Naive thymus-derived CD8-positive, alpha-beta T cell (primary cell): ENCODE measurements at places on chromosomes 13 and 19. TPM values are rescaled to one million over a fixed set of nuclear protein-coding genes. Genes with fewer than 3 reads are reported as not detected.

Gene MIER2
- total RNA-seq = 16.8 TPM

Gene OLFM4
- total RNA-seq = not detected

Gene SPRED3
- total RNA-seq = 2.6 TPM

Gene LHB
- total RNA-seq = not detected

GRCh38 chr13:108230377-108230776 is 12.2 kb downstream of the ABHD13 start:
- no peak for DNase-seq
- peaks cover 12% of the 10 kb centered on the region for H3K36me3 ChIP-seq
- H3K27me3 ChIP-seq = no peaks in the 10 kb centered on the region
- H3K4me3 ChIP-seq = no peak overlapping the region
- no peak overlapping the region for H3K27ac ChIP-seq
- H3K4me1 ChIP-seq = peaks cover 45% of the 10 kb centered on the region

- DNase-seq = no peak
- H3K4me3 ChIP-seq = no peak overlapping the region
- H3K4me1 ChIP-seq = no peaks in the 10 kb centered on the region
- no peaks in the 10 kb centered on the region for H3K36me3 ChIP-seq
- no peak overlapping the region for H3K27ac ChIP-seq
- H3K27me3 ChIP-seq = no peaks in the 10 kb centered on the region
Measured at GRCh38 chr13:108020027-108020426, 195.3 kb downstream of the LIG4 start.

DNA sequence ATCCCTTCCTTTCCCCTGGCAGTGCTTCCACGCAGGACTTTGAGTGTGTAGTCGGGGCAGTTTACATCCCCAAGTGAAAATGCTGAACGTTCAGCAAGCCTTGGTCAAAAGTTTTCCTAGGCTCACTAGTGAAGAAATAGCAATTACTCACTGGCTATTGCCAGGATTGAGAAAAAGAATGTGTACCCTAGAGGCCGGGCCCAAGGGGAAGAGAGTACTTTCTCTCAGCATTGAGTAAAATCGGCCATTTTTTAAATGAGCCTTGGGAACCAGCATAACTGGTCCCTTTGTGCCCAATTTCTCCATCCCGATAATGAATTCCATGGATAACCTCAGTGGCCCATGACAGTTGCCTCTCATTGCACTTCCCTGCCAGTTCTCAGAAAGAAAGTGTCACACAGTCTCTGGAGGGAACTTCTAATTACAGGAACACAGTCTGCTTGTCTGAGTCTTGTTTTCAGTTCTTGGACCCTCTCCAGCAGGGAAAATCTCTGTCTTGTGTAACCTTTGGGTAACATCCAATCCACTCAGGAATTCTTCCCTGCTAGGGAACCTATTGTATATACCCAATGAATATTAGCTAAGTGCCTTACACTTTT is 7.3 kb upstream of the OR7D2 start:
- H3K36me3 ChIP-seq = peaks cover 18% of the 10 kb centered on the region
- H3K4me1 ChIP-seq = no peaks in the 10 kb centered on the region

Gene CILP2
- 0.31 TPM for total RNA-seq

Gene C3
- 0.80 TPM for total RNA-seq

- no peak for DNase-seq
- H3K4me3 ChIP-seq = no peak overlapping the region
- H3K4me1 ChIP-seq = peaks cover 3% of the 10 kb centered on the region
Measured at GRCh38 chr19:13887018-13887436, 10.1 kb downstream of the NANOS3 start.

Gene ZNF865
- total RNA-seq = 24.4 TPM

Gene ICAM5
- total RNA-seq = not detected

DNA sequence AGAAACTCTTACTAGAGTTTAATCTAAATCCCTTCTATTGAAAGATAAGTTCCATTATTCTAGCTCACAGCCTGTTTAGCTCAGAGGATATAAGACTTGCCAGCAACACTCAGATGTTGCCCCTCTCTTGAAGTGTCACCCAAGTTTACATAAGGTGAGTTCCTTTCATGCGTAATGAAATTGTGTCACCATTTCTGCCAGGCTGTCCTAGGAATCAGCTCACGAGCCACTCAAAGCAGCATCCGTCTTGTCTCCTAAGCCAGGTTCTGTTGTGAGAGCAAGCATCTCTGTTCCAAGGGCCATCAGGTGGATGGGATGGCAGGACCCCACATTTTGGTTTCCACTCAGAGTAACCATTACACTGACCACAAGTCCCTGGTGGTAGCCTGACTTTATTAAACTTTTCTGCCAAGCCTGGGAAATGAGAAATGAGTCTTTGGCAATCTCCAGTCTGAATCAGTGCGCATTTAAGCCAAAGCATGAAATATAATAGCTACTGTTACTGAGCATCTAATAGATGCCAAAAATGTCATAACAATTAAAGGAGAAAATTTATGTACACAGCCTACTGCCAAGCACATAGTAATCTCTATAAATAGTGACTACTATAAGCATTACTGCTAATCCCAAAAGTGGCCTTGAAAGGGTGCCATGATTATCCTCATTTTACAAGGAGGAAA is 179.6 kb upstream of the MIR17HG start:
- H3K36me3 ChIP-seq = no peaks in the 10 kb centered on the region
- no peak overlapping the region for H3K4me3 ChIP-seq
- no peak overlapping the region for H3K27ac ChIP-seq
- no peaks in the 10 kb centered on the region for H3K4me1 ChIP-seq
- no peak for DNase-seq
- H3K27me3 ChIP-seq = peaks cover 11% of the 10 kb centered on the region
